ENCODE measurements at places on chromosomes 5 and 9. TPM values are rescaled to one million over a fixed set of nuclear protein-coding genes. Genes with fewer than 3 reads are reported as not detected.
A peak's percentile ranks its signal among the peaks of the same experiment; 100 is the strongest.

- DNase-seq = peak; percentile 94
Observed at GRCh38 chr5:78985116-78985724, at the start of gene ARSB. Gene ARSB (minus strand): TSS chr5:78985310. CDS start chr5:78985248, 62 bp downstream.

DNA sequence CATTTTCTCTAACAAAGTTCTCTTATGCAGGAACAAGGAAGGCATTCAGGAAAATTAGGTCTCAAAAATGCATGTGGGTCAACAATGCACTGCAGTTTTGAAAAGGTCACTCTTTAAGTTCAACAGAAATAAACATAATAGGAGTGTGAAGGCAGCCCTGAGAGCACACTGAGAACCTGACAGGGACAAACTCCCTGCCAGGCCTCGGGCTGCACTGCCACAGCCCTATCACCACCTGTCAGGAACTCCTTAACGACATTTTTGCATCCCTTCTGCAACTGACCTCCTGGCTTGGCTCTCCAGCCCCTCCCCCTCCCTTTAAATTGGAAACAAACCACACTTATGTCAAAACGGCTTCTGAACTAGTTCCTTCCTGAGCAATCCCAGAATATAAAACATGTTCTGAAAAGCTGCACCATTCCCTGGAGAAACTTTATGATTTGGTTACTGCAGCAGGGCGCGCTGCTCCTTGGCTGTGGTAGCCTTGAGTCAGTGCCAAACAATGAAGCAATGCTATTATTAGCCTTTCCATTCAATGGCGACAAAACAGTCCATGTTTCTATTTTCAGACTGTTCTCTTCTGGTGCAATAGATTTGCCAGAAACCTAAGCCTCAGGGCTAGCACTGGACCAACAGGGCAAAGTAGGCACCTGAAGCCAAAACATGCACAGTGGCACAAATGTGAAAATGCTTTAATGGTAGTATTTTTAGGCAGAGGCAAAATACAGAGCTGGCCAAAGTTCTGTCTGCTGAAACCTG, 160.1 kb upstream of the ZNF608 start:
- no peak for DNase-seq

- DNase-seq = no peak
Observed at GRCh38 chr9:86252870-86253269, 6.6 kb downstream of the C9orf153 start.

GRCh38 chr5:759111-759751, 25.3 kb downstream of the ZDHHC11B start:
- DNase-seq = peak; percentile 63

DNA sequence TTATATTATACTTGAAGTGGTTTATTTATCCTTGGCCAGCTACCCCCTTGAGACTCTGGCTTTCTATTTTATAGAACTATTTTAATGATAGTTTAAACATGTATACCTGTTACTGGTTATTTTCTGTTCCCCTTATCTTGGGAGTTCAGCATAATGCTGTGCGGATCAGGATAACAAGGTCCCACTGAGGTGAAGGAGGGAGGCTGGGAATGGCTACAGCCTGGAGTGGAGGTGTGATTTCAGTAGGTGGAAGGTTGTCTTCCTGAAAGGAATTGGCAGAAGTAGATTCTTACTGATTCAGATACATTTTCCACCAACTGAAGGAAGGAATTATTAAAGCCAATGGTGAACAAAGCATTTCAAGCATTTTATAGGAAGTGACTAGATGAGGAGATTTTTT, 38.9 kb downstream of the PAM start:
- DNase-seq = no peak

RASGEF1C gene
- total RNA-seq = not detected

GRCh38 chr5:179792612-179793467, 946 bp upstream of the LTC4S start:
- peak; percentile 83 for DNase-seq

GRCh38 chr9:14077672-14078071, 236.3 kb downstream of the NFIB start:
- no peak for DNase-seq

DNM1 gene
- total RNA-seq = 3.6 TPM

DNA sequence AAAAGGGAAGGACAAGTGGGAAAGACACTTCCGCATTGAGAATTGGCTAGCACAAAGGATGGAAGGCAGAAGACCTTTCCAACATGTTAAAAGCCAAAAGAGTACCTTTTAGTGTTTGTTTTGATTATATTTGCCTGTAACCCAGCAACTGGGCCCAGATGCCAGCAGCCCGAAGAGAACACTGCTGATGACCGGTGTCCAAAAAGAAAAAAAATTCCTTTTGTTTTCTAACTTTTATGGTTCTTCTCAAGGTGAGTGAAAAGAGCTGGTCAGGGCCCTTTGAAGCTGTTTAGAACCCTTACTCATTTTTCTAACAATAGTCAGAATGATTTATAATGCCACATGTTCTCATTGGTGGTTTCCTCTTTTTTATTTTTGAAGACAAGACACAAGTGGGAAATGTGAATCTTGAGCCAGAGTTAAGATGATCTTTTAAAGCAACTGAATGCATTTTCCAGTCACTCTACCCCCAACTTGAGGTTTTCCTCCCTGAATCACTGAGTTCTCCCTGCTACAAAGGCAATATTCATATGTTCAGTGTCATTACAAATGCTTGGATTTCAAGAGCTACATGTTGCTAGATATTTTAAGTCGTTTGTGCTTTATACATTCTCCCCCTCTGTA, 32.3 kb upstream of the ZNF462 start:
- no peak for DNase-seq

DNA sequence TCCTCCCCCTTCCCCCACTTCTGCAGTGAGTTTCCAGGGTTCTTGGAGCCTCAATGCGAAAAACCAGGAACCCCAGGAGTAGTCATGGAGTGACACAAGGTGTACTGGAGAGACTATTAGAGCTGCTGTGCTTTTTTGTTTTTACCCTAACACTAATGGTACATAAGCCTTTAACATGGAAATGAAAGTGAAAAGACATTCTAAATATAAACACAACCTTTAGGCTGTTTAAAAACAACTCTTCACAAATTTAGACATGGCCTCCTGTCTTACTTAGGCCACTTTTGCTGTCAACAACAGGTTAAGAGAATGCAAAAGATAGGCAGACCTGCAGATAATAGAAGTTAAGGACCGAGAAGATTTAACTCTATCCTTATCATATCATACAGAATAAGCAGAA, 232.2 kb downstream of the DENND1A start:
- no peak for DNase-seq

GRCh38 chr9:72983056-72983455, 30.2 kb upstream of the ALDH1A1 start:
- DNase-seq = no peak

DNA sequence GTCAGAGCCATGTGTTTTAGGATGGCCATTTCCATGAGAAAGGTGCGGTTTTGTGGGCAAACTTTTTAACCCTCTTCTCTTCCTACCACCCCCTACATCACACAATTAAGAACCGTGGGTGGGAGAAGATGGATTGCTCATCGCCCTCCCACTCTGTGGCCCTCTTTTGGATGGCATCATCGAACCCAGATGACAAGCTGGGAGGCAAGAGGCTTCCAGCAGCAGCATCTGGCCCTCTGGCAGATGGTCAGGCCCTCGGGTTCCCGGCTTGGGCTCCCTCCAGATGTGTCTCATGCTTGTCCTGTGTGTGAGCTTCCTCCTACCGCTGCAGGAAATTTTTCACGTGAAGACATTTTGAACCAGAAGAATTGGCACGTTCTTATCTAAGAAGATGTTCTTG, 199.9 kb downstream of the EBF1 start:
- DNase-seq = no peak

PAPPA gene
- 0.44 TPM for total RNA-seq

DNAH5 gene
- 0.54 TPM for total RNA-seq

GRCh38 chr5:92505145-92505544, 1075.9 kb downstream of the NR2F1-AS1 start:
- DNase-seq = no peak
